HTR-8/SVneo (cell line): ENCODE measurements at places on chromosomes 11 and 22.

GRCh38 chr22:47842119-47842518, 1079.7 kb downstream of the TBC1D22A start:
- no peak for DNase-seq

DNA sequence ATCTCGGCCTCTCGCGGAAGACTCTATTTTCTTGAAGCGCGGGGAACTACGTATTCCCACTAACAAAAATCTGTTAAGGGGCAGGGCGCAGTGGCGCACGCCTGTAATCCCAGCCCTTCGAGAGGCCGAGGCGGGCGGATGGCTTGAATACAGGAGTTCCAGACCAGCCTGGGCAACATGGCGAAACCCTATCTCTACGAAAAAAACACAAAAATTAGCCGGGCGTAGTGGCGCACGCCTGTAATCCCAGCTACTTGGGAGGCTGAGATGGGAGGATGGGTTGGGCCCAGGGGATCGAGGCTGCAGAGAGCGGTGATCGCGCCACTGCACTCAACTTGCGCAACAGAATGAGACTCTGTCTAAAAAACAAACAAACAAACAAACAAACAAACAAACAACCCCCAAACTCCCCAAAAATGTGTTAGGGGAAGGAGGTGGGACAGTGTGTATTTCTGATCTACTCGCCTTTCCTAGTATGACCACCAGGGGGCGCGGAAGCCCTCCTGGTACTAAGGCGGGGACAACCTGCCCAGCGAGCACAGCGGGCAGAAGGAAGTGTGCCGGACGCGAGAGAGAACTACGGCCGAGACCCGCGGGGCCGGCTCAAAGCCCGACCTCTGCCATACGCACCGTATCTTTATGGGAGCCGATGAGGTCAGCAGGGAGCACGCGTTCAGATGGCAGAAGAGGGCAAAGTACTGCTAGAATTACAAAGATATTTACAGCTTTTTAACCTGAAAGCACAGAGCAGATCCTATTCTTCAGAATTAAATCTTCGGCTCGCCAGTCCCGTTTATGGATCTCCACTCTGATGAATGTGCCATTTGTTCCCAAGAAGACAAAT, 1.3 kb upstream of the STX3 start:
- peak; percentile 86 for DNase-seq

GRCh38 chr11:77884186-77884828, 63.4 kb downstream of the AAMDC start:
- no peak for DNase-seq

- DNase-seq = no peak
Observed at GRCh38 chr11:95922536-95923438, 1.1 kb downstream of the MTMR2 start.

DNA sequence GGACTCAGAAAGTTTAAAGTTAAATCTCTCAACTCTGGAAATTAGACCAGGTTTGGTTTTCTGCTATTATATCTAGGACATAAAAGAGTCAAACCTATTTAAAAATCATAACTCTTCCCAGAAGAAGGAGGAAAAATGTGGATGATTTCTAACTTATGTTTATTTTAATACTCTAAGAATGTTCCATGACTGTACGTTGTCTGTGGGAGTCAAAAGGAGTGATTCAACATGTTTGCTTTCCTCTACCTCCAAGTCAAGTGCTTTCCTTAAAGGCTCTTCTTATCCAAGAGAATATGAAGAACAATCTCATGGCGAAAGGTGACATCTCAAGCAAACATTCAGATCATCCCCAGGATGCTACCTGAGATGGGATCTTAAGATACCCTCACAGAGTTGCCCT, 21.6 kb downstream of the OR51E1 start:
- no peak for DNase-seq

GRCh38 chr22:45742866-45743450, 71.3 kb downstream of the ATXN10 start:
- peak; percentile 14 for DNase-seq

DNA sequence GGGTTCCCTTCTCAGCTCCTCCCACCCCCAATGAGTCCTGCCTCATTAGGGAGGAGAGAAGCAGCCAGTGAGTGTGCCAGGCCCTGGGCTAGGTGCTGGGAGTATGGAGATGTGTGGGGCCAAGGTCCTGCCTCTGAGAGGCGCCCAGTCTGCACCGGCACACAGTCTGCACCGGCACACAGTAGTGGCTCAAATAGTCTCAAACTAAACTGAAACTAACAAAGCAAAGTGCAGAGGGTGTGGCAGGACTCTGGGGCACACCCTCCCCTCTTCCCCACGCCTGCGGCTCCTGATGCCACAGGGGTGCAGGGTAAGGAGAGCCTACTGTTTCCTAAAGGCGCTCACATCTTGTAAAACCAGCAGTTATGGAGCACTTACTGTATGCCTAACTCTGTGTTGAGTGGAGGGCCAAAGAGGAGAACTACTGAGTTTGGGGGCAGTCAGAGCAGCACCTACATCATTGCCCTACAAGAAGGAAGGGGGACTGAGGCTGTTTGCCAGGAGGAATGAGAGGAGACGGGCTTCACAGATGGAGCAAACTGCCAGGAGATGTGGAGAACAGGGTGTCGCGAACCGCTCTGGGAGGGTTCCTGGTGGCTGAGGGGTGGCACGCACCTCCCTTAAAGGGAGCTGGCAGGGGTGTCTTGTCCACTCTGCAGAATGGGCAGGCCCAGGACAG, 939 bp upstream of the SH3BP1 start:
- no peak for DNase-seq

DNA sequence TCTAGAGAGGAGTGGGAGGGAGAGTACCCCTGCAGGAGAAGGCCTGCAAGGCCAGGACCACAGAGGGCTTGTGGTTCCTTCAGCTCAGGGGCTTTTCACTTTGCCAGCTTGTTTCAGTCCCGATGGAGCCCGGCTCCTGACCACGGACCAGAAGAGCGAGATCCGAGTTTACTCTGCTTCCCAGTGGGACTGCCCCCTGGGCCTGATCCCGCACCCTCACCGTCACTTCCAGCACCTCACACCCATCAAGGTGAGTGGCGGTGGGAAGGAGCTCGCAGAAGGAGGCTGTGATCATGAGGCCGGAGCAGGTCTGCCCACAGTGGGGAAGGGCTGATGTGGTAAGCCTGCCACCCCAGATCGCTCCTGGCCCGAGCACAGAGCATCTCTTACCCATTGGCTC, 13.5 kb downstream of the ACP2 start:
- no peak for DNase-seq
